Stimulated activated CD4-positive, alpha-beta T cell treated with anti-CD3 and anti-CD28 coated beads, Interleukin-4, amount 100 ng/mL, for 4 hours (primary cell): ENCODE measurements at places on chromosomes 16 and 17.

- no peak for DNase-seq
Measured at GRCh38 chr17:74475189-74475588, 8.8 kb downstream of the CD300A start.

DNA sequence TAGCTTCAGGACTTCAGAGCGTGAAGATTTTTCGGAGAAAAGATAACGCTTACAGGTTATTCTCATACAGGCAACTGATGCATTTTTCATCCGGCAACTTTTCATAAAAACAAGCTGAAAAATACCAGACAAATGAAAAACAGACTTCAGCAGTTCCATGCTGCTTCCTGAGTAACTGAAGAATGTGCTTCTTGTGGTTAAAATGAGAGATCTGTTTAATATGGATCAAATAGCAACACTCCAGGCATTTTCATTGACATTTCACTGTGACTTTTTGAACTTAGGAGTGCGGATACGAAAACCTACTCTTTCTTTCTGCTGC, 705 bp upstream of the PITPNC1 start:
- no peak for DNase-seq

DNA sequence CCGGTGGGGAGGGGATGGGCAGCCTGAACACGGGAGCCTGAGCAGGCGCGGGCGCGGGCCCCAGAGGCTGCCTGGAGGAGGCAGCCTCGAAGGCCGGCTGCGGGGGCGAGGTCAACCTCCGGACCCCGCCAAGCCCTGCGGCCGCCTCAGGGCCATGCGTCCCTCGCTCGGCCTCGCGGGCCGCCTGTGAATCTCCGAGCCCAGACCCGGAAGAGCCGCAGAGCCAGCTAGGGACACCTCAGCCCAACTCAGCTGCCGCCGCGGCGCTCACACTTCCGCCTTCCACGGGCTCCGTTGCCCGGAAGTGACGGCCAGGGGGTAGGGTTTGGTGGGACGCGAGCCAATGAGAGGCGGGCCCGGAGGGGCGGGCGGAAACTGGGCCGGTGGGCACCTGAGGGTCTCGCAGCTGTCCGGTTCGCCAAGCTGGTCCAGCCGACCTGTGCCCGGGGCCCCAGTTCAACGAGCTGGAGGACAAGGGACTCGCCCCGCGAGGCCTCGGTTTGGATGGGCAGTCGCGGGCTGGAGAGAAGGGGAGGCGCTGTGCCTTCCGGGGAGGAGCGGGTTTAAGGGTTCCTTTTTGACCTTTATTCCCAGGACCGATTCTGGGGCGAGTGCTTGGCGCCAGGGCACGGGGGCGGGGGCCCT, at the start of gene SLC38A10:
SLC38A10 (minus strand) TSS at position 277 of the 645 bp plus-strand sequence. CDS start 386 bp downstream, outside the sequence.
- DNase-seq = peak; percentile 88

DNA sequence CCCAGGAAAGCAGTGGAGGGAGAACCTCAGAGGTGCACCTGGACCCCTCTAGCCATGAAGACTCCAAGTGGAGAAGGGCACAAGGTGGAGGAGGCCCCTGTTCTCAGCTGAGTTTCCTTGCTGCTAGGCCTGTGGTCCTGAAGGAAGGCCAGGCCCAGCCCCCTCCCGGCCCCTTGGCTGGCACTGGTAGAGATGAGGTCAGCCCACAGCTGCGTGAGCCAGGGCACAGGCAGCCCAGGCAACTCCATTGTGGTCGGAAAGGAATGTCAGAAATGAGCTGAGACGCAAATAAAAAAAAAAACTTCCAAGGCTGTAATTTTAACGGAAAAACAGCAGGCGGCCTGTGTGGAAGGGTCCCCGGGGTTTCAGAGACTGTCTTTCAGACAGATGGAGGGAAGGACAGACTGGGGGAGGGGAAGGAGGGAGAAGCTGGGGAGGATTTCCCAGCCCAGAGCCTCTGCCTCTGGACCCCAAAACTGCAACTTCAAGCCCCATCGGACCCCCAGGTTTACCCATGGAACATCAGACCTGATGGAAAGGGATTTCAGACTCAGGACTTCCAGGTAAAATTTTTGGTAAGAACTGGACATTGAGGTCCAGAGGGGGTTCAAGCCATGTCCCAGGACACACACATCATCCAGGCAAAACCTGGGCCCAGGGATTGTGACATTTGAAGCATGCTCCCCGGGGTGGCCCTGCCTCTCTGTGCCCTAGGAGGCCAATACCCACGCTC, 25.6 kb upstream of the MRPS23 start:
- no peak for DNase-seq

- no peak for DNase-seq
Measured at GRCh38 chr16:53654946-53655345, 48.7 kb downstream of the RPGRIP1L start.

DNA sequence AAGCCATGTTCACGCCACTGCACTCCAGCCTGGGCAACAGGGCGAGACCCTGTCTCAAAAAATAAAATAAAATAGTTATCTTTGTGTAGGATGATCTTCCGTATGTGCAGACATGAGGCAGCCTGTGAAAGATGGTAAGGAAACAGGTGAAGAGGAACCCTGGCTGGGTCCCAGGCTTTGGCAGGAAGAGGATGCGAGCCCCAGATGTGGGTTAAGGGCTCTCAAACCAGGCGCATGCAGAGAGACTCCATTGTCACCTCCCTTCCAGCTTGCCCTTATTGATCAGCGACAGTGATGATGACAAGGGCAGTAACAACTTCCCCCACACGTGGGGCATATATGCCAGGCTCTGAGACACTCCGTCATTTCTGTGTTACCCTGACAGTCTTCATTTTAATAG, 106.8 kb downstream of the GNAO1 start:
- no peak for DNase-seq

DNA sequence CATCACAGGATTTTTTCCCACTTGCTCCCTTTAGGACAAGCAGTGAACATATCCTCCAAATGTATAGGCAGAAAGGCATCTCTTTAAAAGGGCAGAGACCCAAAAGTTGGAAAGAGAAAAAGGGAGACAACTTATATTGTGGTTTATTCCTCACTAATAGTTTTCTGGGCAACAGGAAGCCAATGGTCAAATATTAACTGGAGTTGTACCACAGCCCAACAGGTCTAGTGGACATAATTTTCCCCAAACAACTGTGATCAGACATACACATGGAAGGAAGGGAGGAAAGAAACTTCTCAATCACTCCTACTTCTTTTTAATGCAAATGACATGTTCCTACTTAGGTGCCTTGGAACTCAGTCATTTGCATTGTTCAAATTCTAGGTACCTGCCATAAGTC, 78.4 kb downstream of the SOX9 start:
- no peak for DNase-seq

DNA sequence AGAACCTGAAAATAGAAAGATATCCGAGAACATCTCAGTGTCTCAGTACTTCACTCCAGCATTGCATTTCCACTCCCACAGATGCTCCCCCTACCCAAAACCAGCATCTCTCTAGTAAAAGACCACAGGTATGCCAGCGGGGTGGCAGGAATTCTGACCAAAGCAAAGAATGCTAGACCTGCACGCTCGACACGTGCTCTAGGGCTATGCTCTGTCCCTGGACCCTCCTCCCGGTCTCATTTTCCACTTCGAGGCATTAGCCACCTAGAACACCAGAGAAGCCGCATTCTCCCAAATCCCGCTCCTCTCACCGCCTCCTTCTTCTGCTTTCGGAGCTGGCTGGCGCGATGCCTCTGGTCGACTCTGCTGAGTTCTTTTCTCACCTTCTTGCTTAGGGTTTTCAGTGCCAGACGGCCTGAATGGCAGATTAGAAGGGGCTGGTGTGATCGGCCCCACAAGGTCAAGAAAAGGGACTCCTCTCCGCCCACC, 487 bp downstream of the TSR1 start:
- peak; percentile 14 for DNase-seq

DNA sequence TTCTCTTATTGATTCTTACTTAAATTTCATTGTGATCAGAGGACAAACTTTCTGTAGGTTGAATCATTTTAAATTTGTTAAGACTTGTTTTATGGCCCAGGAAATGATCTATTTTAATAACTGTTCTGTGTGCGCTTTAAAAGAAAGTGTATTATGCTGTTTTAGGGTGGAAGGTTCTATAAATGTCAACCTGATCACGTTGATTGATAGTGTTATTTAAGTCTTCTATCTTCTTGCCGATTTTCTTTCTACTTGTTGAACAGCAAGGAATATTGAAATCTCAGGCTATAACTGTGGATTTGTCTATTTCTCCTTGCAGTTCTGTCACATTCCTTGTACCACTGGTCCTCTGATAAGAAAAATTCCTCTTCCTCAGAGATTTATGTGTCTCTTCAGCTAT, 112.7 kb downstream of the TANC2 start:
- DNase-seq = no peak

DNA sequence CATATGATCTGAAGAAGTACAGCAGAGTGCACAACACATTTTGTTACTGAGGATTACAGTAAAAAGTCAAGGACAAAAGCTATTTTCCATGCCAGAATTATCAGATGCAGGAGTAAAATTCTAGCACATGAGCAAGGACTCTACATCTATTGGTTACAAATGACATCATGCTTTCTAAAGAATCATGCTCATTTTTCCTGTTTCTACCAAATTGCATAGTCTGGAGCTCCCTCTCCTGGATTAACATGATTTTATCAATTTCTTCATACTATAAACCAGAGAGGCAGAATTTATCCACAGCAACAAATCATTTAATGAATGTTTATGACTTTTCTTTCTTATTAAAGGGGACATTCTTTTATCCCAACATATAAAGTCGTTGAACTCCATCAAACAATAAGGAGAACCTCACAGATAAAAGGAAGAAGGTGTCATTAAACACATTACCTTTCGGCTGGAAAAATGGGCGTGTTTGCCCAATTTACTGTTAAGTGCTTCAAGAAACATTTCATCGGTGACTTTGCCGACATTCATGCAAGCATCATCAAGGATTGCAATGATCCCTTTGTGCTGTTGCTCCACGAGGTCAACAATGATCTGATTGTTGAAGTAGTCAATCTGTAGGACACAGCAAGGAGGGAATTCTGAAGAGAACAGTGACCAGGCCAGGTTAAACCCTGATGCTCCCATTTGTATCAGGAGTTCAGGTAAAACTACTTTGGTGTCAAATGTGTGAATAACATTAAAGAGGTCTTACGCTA, 121.7 kb downstream of the MYO1D start:
- no peak for DNase-seq

GRCh38 chr17:8994319-8994718, 27.0 kb upstream of the NTN1 start:
- DNase-seq = peak; percentile 58

DNA sequence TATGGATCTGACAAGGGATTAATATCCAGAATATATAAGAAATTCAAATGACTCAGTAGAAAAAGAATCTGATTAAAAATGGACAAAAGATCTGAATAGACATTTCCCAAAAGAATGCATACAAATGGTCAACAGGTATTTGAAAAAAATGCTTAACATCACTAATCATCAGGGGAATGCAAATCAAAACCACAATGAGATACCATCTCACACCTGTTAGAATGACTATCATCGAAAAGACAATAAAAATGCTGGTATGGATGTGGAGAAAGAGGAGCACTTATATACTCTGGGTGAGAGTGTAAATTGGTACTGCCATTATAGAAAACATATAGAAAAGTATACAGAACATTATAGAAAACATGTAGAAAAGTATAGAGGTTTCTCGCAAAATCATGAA, 16.4 kb upstream of the HS3ST2 start:
- DNase-seq = no peak

DNA sequence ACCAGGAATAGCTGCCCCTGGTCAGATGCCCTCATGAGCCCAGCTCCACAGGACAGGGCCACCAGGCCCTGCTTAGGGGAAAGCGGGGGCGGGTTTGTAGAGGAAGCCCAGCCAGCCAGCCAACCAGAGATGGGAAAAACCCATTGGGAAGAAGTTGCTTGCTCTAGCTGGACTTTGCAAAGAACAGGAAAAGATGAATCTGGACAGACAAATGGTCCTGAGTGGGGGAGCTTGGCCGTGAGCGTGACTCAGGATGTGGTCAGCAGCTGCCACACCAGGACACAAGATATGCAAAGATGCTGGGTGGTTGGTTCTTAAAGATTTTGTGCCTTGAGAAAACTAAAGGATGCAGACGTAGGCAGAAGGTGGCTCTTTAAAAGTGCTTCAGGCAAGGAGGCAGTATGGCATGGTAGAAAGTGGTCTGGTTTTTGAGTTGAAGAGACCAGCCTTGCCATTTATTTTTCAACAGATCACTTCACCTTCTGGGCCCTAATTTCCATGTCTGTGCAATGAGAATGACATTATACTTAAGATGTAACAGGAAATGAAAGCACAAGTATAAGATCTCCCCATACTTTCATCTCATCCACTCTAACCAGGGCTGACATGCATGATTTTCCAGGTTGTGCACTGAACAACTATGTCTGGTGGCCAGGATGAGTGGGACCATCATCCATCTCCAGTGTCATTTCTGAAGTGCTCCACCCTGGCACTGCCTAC, 27.8 kb upstream of the HEATR6 start:
- no peak for DNase-seq

- no peak for DNase-seq
Measured at GRCh38 chr17:31437720-31438400, 46.4 kb downstream of the RAB11FIP4 start.

DNA sequence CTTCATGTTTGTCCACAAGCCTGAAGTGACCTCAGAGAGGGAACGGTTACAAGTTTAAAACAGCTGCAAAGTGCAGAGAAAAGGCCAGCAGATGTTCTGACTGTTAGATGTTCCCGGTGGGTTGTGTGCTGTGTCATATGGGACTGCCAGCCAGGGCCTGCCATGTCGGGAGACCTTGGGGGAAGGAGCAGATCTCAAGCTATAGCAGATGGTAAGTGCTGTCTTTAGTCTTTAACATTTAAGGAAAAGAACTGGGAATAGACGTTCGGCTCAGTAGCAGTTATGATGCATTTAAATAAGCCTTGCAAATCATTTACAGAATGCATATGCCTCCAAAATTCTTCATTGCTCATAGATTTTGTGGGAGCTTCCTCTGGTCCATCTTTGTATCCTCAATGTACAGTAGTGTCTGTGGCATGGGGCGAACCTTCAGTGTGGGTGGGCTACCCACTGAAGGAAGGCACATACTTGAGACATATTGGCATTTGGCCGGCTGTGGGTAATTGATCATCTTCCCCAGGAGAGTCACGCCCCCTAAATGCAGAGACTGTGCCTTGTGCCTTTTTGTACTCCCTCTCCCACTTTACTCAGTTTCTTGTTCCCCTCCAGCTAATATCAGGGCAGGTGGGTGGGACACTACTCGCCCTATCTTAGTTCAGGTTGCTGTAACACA, 131.9 kb downstream of the NPIPB5 start:
- DNase-seq = no peak

DNA sequence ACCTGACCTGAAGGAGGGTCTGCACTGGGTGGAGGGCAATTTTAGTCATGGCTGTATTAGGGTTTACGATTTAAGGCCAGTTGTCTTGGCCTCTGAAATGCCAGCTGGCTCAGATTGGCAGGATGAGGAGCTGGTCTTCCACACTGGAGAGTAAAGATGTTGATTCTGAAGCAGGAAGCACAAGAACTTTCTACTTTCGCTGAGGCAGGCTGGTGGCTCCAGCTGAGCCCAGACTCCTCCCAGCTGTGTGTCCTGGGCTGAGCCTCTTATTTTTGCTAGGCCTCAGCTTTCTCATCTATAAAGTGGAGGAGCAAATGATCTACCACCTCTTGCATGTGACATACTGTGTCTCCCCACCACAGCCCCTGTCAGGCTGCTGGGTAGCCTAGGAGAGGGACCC, 74.4 kb downstream of the MRM1 start:
- no peak for DNase-seq
